ENCODE measurements at places on chromosomes 16 and 17.

DNA sequence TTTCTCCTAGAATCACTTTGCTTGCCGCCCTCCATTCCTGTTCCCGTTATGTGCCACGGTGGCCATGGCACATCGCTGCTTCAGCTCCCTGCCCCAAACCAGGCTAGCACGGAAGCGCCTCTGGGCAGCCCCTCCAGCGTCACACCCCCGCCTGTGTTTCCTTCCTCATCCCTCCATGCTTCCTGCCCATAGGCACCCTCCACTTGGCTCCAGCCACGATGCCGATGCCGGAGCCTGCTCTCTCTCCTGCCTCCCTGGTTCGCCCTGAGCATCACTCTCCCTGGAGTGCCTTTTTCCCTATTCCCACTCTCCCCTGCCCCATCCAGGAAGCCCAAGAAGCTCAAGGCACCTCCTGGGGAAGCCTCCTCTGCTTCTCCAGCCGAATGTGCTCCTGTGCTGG, 3.2 kb upstream of the ARHGAP23 start:
- DNase-seq: no peak

DNA sequence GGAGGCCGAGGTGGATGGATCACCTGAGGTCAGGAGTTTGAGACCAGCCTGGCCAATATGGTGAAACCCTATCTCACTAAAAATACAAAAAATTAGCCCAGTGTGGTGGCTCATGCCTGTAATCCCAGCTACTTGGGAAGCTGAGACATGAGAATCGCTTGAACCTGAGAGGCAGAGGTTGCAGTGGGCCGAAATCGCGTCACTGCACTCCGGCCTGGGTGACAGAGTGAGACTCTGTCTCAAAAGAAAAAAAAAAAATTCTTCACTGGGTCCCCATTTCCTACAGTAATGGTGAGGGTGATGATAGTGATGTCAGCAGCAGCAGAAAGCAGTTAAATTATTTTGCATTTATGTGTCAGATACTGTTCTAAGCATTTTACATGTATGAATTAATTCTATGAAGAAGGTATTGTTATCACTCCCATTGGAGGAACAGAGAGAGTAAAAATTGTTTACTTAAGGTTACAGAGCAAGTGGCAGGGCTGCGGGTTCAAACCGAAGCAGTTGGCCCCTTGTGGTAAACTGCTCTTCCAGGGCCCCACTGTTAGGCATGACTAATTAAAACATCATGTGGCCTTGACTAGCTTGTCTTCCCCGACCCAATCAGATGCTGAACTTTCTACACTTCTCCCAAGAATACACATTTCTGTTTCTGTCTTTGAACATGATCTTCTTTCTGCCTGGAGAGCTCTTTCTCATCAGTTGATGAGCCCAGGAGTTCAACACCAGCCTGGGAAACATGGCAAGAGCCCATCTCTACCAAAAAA, 45.8 kb downstream of the STAT3 start:
- no peak for DNase-seq

GRCh38 chr16:69188716-69189115, 1.8 kb downstream of the SNTB2 start:
- no peak for DNase-seq

DNA sequence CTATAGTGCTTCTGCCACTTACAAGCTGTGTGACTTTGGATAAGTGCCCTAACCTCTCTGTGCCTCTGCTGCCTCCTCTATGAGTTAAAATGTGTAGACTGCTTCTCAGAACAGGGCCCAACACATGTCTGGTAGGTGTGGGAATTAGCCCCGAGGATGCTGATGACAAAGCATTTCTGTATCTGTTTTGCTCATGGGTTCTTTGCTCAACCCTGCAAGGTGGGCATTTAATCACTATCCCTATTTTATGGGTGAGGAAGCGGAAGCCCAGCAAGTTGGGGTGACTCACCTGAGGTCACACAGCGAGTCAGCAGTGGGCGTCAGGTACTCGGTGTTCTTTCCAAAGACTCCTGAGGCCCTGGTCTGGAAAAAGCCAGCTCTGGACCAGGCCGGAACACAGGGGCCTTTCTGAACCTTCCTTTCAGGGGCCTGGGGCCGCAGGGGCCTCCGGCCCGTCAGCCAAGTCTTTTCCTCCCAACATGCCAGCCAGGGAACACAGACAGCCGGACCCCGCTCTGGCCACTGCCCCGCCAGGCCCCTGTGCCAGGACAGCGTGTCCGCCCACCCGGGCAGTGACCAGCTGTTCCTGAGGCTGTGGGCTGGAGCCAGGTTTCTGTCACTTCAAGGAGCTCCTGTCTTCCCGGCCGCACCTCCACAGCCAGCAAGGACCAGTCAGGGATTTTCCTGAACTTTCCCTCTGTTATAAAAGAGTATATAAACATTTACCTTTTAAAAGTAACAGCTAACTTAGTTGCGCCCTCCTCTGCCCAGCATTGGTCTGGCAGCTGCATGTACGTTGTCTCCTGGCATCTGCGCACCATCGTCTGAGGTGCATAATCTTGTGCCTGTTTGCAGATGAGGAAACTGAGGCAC, 62.5 kb downstream of the SREBF1 start:
- no peak for DNase-seq

GRCh38 chr16:81913222-81913621, 98.0 kb downstream of the SDR42E1 start:
- DNase-seq: no peak

- no peak for DNase-seq
Observed at GRCh38 chr16:27025581-27025980, 41.1 kb upstream of the C16orf82 start.

GRCh38 chr17:51860954-51861561, 297.5 kb downstream of the CA10 start:
- no peak for DNase-seq

DNA sequence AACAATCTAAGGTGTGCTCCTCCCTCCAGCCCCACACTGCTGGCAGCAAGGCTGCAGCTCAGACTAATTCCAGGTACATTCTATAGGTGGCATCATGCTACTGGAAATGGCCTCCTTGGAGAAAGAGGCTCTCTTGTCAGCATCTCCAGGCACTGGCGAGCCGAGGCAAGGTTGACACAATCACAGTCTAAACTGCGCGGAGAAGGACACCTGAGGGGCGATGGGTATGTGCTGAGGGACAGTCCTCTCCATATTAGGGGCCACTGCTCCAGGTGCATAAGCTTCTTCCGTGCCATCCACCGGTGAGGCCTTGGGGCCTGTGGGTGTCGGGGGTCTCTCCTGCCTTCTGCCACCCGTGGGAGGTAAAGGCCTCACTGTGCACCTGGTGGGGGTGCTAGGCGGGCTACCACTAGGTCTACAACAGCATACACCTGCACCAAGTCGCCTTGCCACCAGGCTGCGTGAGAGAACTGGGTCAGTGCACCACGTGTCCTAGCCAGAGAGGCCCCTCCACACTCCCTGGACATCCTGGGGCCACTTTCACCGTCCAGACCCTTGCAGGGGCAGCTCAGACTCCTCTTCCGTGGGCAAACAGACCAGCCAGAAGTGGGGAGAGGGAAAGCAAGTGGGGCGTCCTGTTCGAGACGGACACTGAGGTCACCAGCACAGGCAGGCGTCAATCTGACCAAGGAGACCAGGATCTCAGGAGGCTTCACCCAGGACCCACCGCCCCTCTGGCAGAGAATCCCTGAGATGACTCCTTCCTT, 12.1 kb upstream of the CBX8 start:
- DNase-seq: no peak

GRCh38 chr17:75265614-75266315, 4.1 kb downstream of the MRPS7 start:
- DNase-seq: no peak

GRCh38 chr16:88289968-88290401, 92.8 kb upstream of the ZNF469 start:
- DNase-seq: no peak

DNA sequence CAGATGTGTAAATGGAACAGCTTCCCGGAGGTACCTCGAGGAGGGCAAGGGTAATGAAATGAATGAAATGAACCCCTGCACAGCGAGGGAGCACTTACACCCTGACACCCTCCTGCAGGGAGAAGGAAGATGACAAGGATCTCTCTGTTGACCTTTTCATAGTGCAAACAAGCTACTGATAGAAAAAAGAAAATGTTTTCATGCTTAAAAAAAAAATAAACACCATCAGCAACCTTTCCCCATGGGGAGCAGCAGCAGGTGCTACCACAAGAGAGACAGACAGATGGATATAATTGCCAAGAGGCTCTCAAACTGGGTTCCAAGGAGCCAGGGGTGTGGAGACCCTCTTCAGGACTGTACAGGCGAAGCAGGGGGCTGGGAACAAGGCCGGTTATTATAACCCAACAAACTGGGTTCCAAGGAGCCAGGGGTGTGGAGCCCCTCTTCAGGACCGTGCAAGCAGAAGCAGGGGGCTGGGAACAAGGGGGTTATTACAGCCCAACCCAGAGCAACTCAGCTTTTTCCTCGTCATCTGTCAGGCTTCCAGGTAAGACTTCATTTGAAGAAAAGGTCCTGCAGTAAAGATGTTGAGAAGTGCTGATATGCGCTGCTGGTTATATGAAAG, 718 bp upstream of the RPH3AL start:
- DNase-seq: no peak

DNA sequence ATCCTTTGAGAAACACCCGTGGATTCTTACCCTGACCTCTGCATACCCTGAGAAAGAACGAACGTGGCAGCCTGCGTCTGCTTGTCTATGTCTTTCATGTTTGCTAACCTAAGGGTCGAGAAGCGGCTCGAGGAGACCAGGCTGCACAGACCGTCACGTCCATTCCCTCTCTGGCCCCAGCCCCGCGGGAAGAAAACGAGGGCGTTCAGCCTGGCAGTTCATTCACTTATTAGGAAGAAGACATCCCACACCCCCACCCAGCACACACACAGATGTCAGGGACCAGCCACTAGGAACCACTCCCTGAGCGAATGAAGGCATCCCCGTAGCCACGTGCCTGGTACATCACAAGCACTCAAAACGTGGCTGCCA, 655 bp upstream of the MTHFSD start:
- DNase-seq: no peak

DNA sequence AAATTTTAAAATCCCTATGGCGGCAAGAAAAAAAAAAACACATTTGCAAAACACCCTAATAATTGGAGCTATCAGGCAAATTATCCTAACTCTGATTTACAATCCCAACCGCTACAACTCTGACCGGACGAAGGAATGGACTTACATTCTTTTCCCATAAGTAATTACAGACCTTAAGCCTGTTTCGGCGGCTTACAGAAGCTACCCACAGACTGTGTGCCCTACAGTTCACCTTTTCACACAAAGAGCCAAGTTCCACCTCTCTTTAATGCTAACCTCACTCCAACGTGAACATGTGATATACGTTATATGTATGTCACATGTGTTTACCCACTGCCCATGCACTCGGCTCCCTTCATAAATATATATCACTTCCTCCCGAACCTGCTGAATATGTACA, 8.7 kb upstream of the MEAK7 start:
- DNase-seq: no peak

- DNase-seq: no peak
Observed at GRCh38 chr16:27118526-27118925, 51.8 kb downstream of the C16orf82 start.

DNA sequence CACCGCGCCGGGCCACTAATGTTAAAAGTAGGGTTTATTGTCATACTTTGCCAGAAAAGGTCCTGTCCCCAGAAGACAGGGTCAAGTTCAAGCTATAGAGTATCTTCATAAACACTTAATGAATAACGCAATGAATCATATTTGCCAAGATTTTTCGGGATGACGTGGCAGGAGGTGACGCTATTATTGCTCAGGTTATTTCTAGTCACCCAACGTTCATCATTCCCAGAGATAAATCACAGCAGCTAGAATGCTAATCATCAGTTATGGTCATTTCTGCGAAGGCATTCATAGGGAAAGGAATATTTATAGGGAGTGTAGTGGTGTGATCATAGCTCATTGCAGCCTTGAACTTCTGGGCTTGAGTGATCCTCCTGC, 2.0 kb downstream of the TMC5 start:
- DNase-seq: no peak

GRCh38 chr17:78365561-78366108, 5.8 kb upstream of the SOCS3 start:
- DNase-seq: no peak

DNA sequence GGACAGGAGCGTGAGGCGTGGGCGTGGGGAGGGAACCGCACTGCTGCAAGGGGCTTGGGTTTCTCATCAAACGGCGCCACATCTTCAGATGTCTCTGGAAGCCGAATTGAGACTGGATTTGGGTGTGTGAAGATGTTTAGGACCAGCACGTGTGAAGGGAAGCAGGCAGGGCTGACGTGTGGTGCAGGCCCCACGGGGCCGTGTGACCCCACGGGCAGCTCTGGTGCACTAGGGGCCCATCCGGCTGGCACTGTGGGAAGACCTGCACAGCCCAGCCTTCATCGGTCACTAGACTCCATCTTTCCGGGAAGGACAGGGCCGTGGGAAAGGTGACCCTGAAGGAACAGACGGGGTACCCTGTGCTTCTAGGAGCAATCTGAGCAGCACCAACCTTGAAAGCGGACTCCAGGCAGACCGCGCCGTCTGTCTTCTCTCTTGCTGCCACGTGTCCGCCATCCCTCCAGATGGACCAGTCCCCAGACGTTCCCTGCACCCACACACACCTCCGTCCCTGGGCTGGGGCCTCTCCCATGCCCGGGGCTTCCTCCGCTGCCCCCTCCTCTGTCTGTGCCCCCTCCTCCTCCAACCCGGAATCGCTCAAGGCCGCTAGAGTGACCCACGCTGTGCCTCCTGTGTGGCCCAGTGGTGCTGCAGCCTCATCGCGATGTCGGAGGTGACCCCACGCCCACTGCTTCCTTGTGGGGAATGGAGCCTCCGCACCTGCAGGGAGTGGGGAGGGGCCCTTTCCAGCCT, 23.4 kb upstream of the CBFA2T3 start:
- DNase-seq: no peak

- no peak for DNase-seq
Observed at GRCh38 chr17:49521471-49522356, 26.6 kb downstream of the NGFR start.

GRCh38 chr16:1493746-1494094, 560 bp downstream of the TELO2 start:
- no peak for DNase-seq

DNA sequence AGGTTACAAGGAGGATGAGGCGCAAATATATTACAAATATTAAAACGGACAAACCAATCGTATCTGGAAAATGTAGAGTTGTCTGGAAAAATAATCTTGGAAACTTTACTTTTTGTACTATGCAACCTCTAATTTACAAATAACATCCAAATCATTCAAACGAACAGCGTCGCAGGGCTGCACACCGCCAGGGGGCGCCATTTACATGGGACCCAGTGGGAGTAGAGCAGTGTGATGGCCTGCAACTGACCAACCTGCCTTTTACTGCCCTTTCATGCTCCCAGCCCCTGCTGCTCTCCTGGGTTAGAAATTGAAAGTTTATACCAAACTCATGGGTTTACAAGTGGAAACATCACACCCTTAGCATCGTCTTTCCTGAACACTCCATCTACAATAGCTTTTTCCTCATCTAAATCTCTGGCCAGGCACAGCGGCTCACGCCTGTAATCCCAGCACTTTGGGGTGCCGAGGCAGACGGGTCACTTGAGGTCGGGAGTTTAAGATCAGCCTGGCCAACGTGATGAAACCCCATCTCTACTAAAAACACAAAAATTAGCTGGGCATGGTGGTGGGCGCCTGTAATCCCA, 10.0 kb downstream of the PITPNC1 start:
- DNase-seq: peak; percentile 70

GRCh38 chr16:64478252-64478906, 643.5 kb downstream of the CDH11 start:
- DNase-seq: no peak

- DNase-seq: no peak
Observed at GRCh38 chr17:39608142-39608981, 642 bp upstream of the NEUROD2 start.

Measured in stimulated activated CD4-positive, alpha-beta T cell treated with anti-CD3 and anti-CD28 coated beads, TNF-alpha, amount 100 ng/mL, for 4 hours (primary cell).